ENCODE measurements at places on chromosomes 7 and 10.

DNA sequence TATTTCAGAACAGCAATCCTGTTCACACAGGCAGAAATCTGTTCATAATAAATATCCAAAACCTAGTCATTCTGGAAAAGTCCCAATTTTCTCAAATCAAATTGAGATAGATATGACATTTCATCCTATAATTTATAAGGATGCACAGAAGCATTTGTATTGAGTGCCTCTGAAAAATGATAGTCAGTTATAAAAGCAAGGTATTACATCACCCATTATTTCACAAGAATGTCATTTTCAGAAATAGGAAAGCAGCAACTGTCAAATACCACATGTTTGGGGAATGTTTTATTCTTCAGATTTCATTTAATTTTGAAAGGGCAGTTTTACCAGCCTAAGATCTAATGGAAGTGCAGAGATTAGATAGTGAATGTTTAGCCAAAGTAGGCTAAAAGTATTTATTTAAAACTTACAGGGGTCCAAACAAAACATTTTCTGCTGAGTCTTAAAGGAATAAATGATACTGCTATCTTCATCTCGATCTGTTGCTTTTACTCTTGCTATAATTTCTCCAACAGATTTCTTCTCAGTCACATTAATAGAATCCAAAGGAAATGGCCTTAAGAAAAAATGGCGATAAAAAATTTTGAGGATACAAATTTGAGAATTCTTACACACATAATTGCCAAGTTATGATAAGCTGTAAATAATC, 185.8 kb downstream of the HGF start:
- no peak for DNase-seq

GRCh38 chr7:98514211-98515031, 102.7 kb upstream of the NPTX2 start:
- no peak for DNase-seq

GRCh38 chr7:22860337-22860736, 37.7 kb upstream of the TOMM7 start:
- DNase-seq: no peak

DNA sequence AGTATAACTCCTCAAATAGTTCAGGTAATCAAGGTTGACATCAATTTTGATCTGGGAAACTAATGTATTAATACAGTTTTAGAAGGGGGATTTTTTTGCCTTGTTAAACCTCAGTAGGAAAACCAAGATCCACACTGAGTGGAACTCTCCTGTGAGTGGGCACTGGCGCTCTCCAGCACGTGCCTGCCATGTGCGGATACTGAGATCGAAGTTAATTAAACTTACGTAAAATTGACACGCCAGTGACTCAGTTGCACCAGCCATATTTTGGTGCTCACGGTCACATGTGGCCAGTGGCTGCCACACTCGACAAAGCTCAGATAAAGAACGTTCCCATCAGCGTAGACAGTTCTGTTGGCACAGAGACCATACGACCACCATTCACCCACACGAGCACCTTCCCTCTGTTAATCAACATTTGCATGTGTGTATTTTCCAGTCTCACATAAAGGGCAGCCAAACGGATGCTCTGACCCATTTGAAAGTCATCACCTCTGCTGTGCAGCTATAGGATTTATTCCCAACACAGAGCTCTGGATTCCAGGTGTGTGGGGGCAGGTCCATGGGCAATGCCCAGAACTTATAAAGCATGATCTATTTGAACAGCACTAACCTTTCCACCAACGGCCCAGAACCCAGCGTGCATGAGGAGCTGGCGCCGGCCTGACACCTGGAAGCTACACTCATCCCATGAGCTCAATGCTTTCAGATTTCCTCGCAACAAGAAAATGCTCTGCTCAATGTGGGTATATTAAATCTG, 77.7 kb downstream of the VIPR2 start:
- DNase-seq: no peak

GRCh38 chr7:29469281-29469680, 94.4 kb upstream of the PRR15 start:
- no peak for DNase-seq

DNA sequence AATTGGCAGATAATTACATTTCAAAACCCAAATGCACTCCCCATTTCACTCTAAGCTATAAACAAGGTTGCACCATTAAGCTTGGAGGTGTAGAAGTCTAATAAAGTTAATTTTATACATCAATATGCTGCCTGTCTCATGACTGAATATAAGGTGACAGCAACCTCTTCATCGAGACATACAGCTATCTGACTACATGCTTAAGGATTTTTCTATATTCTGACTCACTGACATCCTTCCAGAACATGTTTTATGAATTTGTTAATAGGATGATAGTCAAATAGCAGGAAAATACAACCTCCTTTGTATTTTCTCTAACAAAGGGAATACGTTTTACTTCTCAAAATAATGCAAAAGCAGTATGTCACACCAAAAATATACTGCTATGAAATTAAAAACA, 76.6 kb downstream of the NRBF2 start:
- DNase-seq: no peak

DNA sequence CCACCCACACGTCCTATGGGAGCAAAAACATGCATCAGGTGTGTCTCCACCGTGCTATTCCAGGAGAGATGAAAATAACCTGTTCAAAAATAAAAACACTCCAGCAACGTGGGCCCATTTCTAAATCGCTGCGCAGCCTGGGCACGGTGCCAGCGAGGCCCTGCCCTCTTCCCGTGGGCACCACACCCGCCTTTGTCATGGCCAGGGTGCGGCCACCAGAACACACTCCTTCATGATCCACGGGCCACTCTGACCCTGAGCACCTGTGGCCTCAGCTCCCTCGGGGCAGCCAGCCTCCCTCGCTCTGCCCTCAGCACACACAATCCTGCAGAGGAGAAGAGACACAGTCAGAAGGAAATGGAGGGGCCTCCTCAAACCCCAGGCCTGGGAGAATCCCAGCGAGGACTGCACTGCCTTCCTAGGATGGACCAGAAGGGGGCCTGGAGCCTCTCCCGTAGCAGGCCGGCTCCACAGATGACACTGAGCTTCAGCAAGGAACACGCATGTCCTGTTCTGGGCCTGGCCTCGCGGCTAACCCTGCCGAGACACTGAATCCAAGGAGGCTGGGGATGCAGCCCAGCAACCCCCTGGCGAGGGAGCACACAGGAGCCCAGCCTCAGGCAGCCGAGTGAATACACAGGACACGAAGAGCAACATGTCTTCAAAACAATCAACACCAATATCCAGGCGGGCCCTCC, 169.0 kb downstream of the MAD1L1 start:
- peak; percentile 63 for DNase-seq

- peak; percentile 48 for DNase-seq
Observed at GRCh38 chr7:139679731-139680594, 97.8 kb downstream of the HIPK2 start.

GRCh38 chr7:137266764-137267163, 76.8 kb downstream of the PTN start:
- DNase-seq: no peak

DNA sequence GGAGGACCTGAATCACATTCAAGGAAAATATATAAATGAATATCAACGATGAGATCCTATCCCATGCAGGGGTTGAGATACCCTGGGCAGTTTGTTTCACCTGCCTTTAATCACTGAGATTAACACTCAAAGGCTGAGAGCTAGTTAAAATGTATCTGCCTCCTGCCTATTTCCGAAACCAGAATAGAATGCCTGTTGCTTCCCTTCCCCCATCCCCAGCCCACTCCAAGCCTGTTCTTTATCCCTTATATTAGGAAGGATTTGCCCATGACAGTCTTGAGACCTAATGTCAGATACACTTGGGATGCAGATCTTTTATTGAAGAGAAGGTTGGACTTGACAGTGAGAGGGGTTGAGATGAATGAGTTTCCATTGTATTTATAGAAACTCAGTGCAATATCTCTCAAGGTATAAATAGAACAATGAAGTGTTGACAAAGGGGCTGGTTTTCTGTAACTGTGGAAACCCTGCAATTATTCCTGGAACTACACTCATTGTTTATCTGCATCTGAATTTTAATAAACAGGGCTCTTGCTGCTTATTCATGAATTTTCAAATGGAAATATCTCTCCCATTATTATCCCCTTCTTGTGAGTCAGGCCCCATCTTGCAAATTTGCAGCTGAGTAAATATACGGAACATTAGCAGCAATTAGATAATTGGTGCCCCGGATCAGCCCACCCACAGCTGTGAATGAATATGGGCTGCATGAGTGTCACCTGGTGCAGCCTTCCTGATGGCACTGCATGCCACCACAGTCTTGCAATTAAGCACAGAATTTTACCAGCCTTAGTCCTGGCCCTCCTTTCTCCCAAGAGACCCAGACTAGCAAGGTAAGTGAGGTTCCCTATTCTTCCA, 66.7 kb downstream of the SORCS3 start:
- DNase-seq: no peak

DNA sequence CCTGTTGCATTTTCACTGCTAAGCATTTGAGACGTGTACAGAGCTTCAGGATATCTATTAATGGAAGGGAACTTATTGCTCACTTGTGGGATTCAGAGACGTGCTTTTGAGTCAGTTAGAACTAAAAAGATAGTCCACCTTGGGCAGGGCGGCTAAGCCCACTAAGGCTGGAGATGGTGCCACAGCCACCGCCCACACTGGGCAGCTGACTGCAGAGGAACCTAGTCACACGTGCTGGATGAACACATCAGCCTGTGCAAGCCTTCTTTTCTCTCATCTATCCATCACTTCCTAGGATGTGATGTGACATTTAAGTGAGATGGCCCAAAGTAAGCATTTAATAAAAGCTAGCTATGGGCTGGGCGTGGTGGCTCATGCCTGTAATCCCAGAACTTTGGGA, 78.0 kb downstream of the PTPRE start:
- no peak for DNase-seq

GRCh38 chr10:6050801-6051445, 11.2 kb downstream of the IL2RA start:
- peak; percentile 61 for DNase-seq

GRCh38 chr10:115300080-115300479, 206.9 kb downstream of the ATRNL1 start:
- no peak for DNase-seq

- no peak for DNase-seq
Observed at GRCh38 chr7:94633014-94633341, 23.0 kb downstream of the SGCE start.

- no peak for DNase-seq
Observed at GRCh38 chr7:158530800-158531609, 56.6 kb downstream of the PTPRN2 start.

- DNase-seq: no peak
Observed at GRCh38 chr7:94217766-94218165, 176.9 kb upstream of the COL1A2 start.

- no peak for DNase-seq
Observed at GRCh38 chr10:77925410-77925794, 1.2 kb downstream of the DLG5 start.

- no peak for DNase-seq
Observed at GRCh38 chr7:31336202-31337001, 4.1 kb downstream of the NEUROD6 start.

GRCh38 chr7:158355456-158356065, 232.1 kb downstream of the PTPRN2 start:
- DNase-seq: peak; percentile 2

- DNase-seq: no peak
Observed at GRCh38 chr10:6119423-6119822, 30.6 kb downstream of the RBM17 start.

GRCh38 chr10:71068861-71069271, 143.5 kb upstream of the UNC5B start:
- DNase-seq: peak; percentile 66

GRCh38 chr10:44506386-44506785, 121.5 kb upstream of the CXCL12 start:
- no peak for DNase-seq

- DNase-seq: no peak
Observed at GRCh38 chr7:13778967-13779366, 210.5 kb downstream of the ETV1 start.

DNA sequence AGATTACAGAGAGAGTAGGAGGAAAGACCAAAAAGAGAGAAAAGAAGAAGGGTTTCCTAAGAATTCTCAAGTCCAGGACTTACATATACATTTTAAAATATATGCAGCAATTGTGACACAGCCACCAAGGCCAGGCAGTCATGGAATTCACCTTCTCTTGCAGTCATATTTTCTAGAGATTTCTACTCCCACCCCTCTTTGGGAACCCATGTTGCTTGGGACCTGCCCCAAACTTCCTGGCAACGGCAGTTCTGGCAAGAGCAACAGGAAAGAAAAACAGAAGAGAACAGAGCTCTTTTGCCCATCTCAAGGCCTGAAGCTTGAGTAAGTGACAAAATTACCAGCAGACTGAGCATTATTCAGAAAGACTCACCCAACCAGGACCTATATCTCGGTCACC, 128.3 kb upstream of the ASAH2 start:
- no peak for DNase-seq

DNA sequence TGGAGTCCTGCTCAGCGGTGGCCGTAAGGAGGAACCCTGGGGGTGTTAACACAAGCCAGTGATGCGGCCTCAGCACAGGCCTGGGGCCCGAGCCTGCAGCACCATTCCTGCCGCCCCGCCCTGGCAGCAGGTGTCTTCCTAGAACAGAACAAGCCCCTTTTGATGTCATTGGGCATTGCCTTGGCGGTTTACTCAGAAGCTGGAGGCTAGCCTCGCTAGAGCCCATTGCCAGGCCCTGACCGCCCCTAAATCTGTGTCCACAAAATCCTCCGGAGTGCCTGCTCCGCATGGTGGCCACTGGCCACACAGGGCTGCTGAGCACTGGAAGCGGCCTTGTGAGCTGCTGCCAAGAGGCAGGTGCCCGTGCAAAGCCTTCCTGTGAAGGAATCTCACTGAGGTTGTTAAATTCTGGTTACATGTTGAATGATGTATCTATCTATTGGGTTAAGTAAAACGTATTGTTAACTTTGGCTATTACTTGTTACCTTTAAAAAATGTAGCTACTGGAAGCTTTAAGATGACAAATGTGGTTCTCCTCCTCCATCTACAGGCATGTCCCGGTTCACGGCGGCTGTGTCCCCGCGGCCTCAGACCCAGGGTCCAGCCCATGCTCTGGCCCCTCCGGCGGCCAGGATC, 1.2 kb upstream of the INPP5A start:
- DNase-seq: no peak

DNA sequence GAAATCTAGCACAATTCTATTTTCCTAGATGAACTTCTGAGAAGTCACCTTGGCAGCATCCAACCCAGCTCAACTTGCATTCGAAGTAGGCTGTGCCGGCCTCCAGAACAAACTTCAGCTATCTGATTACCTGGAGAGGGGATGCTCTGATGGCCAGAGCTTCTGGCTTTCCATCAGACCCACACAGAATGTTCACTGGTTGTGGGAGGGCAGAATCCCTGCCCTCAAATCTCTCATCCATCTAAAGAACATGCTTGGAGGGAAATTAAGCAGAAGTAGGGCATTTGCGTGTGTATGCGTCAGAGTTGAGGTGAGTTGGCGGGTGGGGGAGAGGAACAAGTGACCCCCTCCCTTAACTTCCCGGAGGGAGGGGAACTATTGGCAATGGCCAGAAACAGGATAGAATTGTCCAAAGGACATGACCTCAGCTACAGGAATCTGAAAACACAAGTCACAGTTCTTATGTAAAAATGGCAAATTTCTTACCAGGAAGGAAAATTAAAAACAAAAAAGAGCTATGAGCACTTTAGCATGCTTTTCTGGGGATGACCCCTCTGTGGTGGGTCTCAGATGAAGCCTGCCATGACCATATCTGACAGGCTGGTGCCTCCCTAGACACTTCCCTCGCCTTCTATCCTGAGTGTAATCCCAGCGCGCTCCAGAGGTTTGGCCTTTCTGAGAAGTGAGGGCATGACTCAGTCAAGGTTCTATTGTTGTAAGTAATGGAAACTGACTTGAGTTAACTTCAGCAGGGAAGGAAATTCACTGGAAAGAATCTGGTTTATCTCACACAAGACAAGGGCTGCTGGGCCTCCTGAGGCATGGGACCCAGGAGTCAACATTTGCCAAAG, 278.8 kb downstream of the RPS24 start:
- peak; percentile 68 for DNase-seq
